ENCODE measurements at places on chromosomes 4 and X.

GRCh38 chrX:41580423-41581064 lies 108.2 kb upstream of the GPR34 start:
- no peak for DNase-seq

DNA sequence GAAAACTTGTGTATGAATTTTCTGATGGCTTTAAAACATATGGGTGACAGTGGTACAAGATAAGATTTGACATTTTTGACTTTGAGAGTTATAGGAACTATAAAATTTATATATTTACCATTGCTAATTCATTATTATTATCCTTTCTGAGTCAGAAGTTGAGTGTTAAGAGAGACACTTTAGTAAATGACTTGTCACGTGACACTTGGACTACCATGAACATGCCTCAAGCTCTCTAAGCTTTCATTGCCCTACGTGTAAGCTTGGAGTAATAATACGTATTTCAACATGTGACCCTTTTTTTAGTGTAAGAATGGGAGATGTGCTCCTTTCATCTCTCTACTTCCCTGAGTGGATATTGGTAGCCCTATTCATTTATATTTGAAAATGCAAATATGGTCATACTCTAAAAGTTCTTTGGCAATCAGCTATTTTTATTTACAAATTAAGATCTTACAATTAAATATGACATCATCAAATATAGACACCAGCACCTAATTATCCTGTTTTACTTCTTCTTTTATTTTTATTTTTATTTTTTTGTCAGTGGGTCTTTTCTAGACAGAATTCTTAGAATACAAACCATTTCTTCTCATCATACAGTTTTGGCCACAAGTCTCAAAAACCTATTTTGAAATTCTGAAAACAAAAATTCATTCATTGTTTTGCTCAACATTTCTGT lies 837.0 kb downstream of the PDHA2 start:
- DNase-seq: no peak

GRCh38 chrX:9023293-9023692 lies 10.6 kb downstream of the FAM9B start:
- DNase-seq: no peak

- DNase-seq: no peak
These were observed 9.4 kb upstream of the FMR1 start for GRCh38 chrX:147902270-147902669.

- no peak for DNase-seq
These were observed 19.9 kb downstream of the DCHS2 start for GRCh38 chr4:154471526-154472331.

- DNase-seq: no peak
These were observed 55.2 kb downstream of the DOCK11 start for GRCh38 chrX:118550792-118551191.

GRCh38 chr4:152610131-152610530 lies 69.7 kb downstream of the TMEM154 start:
- DNase-seq: no peak

- no peak for DNase-seq
These were observed 70.7 kb downstream of the RTL5 start for GRCh38 chrX:72060921-72061490.

GRCh38 chrX:143306991-143307937 lies 210.0 kb downstream of the SPANXN3 start:
- no peak for DNase-seq

DNA sequence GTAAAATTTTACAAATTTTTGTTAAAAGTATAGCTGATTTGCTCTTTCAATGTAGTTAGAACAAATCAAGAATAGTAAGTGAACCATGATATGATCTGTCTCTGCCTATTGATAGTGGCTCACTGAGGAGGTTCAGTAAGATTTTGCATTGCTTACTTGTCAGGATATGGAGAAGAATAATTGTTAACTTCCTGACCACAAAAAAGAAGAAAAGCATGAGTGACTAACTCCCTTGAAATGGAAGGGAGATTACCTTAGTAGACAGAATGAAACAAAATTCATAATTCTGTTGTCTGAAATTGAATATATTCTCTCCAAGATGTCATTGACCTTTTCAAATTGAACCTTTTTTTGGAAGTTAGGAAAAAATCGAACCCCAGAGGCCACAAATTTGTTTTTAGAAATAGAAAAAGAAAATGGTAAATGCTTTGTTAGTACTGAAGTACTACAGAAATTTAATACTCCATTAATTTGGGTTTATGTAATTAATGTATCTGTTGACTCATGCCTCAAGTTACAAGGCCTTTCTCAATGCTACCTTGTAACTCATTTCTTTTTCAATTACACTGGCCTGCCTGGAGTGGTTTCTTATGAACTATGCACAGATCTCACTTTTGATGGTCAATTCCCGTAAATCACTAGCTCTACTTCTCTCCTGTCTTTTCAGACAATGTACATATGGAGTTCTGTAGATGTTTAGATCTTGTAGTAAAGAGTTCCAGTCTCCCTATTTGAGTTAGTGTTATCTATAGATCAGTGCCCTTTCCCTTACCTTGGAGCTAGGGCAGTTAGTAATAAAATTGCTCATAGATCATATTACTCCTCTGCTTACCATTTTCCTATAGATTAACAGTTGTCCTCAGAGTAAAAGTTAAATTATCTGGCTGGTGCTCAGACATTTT lies 139.3 kb downstream of the TLL1 start:
- no peak for DNase-seq

- no peak for DNase-seq
These were observed 2.3 kb upstream of the FOXP3 start for GRCh38 chrX:49266523-49267445.

DNA sequence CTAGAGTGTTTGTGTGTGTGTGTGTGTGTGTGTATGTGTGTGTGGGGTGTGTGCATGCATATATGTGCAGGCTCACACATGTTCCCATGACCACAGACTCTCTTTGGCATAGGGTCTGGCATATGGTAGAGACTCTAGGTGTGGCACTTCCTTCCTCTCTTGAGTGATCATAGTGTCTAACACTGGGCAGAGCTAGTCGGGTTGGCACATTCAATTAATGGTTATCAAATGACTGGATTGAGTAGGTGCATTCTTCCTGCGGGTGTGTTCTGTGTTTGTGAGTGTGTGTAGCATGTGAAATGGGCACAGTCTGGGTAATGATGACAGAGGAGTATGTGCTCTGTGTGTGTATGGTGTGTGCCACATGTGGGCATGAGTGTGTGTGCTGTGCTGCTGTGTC lies 106.5 kb downstream of the EFNB1 start:
- DNase-seq: no peak

DNA sequence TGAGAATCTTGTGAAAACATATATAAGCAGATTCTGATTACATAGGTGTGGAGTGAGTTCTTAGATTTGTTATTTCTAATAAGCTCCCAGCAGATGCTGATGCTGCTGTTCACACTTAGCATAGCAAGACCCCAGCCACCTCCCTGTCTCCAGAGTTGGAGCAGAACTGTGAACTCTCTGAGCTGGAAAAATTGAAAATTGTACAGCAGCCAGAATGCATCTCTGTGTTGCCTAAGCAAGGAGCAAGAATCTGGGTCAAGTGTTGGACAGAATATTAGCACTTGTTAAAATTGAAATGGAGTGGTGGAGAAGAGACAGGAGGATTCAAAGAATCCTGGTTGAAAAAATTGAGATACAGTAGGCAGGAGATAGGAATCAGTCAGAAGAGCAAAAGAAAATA lies 146.6 kb upstream of the FAM47C start:
- no peak for DNase-seq

- DNase-seq: no peak
These were observed 50.9 kb downstream of the SEL1L3 start for GRCh38 chr4:25811841-25812240.

DNA sequence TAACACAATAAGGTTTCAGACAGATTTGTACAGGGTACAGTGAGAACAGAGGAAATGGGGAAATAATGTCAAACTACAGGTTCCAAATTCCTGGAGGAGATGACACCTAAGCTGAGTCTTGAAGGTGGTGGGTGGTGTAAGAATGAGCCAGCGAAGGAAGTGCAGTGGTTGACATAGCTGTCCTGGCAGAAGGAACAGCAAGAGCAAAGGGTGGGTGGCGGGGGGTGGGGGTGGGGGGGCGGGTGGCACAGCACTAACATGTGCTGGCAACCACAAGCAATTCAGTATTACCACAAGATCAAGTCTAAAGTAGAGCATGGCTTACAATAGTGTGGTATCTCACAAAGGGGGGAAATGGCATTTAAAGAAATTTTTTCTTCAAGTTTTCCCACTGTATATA lies 13.1 kb upstream of the G3BP2 start:
- no peak for DNase-seq

DNA sequence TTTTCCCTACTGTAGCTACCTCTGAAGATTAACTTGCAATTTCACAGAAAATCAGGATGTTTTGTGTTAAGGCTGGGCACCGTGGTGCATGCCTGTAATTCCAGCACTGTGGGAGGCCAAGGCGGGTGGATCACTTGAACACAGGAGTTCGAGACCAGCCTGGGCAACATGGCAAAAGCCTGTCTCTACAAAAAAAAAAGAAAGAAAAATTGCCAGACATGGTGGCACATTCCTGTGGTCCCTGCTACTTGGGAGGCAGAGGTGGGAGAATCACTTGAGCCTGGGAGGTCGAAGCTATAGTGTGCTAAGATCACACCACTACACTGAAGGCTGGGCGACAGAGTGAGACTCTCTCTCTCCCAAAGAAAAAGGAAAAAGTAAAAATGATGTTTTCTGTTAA lies 27.4 kb downstream of the APELA start:
- DNase-seq: no peak

DNA sequence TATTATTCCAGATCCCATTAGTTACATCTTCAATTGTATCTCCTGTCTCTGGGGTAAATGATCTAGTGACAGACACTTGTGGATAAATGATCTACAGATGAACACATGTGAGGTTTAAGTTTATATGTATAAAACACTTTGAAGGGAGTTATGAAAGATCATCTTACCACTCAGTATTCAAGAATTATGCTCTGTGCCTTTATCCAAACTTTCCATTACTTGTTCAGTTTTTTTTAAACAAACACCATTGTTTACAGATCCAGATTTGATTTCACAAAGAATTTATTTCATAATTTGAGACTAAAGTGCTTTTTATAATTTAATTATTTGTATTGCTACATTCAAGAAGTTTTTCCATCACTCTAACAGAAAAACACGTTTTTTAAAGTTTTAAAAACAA lies 142.5 kb downstream of the HHIP start:
- DNase-seq: no peak

- peak; percentile 22 for DNase-seq
These were observed at the start of gene RNF212 for GRCh38 chr4:1113311-1114009. Gene RNF212, minus strand, starts transcription at chr4:1113564. Its CDS starts 100 bp downstream, at chr4:1113464.

DNA sequence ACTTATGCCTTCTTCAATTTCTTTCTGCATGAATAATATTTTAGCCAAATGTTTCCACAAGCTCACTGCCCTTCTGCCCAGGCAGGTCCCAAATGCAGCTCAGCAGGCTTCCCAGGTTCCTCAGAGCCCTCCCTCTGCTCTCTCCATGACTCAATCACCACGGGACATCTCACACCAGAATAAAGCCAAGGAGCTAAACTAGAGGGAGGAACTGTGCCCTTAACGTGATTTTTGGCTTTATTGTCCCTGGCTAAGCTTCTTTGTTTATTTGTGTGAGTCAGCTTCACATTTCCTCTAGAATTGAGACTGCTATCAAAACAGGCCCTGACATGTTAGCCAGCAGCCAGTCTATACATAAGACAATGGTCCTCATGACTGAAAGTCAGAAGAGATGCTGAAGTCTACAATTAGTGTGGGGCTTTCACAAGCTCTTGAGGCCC lies 186.4 kb upstream of the GALNT7 start:
- no peak for DNase-seq

GRCh38 chr4:1246111-1246881 lies 2.6 kb downstream of the CTBP1 start:
- DNase-seq: no peak

GRCh38 chr4:69860521-69861298 lies 765 bp upstream of the SULT1E1 start:
- no peak for DNase-seq

DNA sequence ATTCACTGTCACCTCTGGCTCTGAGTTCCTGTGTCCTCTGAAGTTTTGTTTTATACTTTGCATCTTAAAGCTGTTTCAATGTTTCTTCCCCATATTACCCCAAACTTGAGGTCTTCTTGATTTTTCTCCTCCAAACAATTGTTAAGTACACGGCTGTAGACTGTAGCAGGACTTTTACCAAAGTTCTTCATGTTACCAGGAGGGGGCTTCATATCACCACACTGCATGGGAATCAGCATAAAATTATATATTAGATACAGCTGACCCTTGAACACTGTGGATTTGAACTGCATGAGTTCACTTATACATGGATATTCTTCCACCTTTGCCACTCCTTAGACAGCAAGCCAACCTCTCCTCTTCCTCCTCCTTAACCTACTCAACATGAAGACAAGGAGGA lies 56.6 kb downstream of the SPATA18 start:
- no peak for DNase-seq

- DNase-seq: no peak
These were observed 24.3 kb downstream of the RGS12 start for GRCh38 chr4:3317011-3317655.

DNA sequence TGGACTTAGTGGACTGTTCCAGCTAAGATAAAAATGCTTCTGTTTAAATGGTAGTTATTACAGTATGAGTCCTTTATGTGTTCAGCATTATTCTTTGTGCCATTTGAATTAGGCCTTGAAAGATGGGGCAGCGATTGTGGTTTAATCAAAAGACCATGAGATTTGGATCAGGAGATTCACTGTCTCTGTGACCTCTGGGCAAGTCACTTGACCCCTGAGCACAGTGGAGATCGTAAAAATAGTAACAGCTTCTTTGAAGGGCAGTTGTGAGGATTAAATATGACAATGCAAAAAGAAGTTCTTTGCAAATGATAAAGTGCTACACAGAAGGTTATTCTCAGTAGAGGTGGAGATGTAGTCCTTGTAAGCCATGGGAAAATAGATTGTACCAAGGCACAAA lies 10.8 kb downstream of the CXCR3 start:
- DNase-seq: no peak

- no peak for DNase-seq
These were observed 30.6 kb downstream of the ANK2 start for GRCh38 chr4:113080050-113080449.
